Astrocyte of the spinal cord (primary cell): ENCODE measurements at places on chromosomes 13 and 19.

- DNase-seq, result no peak
These were observed 350.0 kb downstream of the DNAJC15 start for GRCh38 chr13:43373400-43373799.

- no peak for DNase-seq
These were observed 74.6 kb downstream of the GNG7 start for GRCh38 chr19:2627855-2628254.

- no peak for DNase-seq
These were observed 18.1 kb upstream of the GSX1 start for GRCh38 chr13:27774169-27774568.

DNA sequence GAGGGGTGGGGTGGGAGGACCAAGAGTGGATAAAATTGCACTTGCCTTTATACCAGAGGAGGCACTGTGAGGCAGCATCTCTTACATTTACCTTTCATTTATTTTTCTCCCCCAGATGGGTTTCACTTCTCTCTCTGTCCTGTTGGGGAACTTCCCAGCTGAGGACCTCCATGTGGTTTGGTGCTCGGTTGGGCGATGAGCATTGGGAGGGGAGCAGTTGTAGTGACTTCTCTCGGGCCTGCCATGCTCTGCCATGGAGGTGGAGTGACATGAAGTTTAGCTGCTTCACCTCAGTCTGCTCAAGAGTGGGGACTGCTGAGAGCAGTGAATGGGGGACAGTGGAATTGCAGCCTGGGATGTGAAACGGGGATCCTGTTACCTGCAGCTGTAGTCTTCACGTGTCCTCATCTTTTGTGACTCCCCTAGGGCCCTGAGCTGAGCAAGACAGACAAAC is 23.1 kb upstream of the CXCL17 start:
- DNase-seq, result no peak

GRCh38 chr13:51180853-51181511 is 41.2 kb upstream of the FAM124A start:
- DNase-seq, result no peak

DNA sequence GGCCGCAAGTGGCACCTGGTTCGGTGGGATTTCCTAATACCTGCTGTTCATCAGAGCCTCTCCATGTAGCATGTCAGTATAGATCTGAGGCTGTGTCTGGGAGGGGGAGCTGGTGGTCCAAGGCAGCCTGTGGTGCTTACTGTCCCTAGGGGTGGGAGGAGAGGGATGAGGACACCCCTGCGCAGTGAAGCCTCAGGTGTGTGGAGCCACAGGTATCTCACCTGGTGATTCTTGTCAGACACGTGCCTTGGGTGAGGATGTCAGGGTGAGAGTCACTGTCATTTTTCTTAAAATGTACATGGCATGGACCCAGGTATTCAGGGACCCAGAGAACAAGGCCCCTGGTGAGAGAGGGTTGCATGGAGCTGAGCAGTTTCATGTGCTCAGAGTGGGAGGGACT is 11.7 kb downstream of the CEACAM4 start:
- no peak for DNase-seq

GRCh38 chr19:42066075-42066754 is 3.8 kb downstream of the GRIK5 start:
- no peak for DNase-seq

DNA sequence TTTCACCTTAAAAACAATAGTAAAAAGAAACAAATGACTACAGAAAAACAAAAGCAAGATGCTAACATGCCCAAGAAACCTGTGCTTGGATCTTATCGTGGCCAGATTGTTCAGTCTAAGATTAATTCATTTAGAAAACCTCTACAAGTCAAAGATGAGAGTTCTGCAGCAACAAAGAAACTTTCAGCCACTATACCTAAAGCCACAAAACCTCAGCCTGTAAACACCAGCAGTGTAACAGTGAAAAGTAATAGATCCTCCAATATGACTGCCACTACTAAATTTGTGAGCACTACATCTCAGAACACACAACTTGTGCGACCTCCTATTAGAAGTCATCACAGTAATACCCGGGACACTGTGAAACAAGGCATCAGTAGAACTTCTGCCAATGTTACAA is 6.0 kb downstream of the CKAP2 start:
- no peak for DNase-seq

GRCh38 chr19:33550768-33551167 is 29.2 kb upstream of the PEPD start:
- no peak for DNase-seq

DNA sequence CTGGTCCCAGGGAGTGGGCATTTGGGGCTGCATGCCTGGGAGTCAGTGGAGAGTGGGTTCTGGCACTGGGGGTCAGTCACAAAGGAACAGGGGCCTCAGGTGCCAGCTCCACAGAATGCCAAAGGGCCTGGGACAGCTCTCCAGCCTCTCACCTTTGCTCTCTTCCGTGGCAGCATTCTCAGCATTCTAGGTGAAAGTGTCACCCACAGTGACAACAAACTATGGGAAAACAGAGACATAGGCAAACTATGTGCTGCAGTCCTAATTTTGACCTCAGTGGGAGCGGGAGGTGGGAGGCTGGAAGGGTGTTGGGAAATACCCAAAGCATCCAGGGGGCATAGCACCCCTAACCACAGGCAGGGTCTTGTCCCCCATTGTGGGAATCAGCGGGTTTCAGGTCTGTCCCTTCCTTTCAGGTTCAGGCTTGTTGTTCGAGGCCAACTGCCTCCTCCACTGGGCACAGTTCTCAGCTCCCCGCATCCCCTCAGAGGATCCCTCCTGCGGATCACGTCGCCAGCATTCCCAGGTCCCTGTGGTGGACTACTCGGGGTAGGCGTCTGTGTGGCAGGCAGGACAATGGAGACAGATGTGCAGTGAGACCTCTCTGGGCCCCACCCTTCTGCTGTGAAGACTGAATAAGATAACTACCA is 52.4 kb downstream of the TSHZ3 start:
- no peak for DNase-seq

- no peak for DNase-seq
These were observed 103.3 kb upstream of the ZNF507 start for GRCh38 chr19:32241932-32242710.

DNA sequence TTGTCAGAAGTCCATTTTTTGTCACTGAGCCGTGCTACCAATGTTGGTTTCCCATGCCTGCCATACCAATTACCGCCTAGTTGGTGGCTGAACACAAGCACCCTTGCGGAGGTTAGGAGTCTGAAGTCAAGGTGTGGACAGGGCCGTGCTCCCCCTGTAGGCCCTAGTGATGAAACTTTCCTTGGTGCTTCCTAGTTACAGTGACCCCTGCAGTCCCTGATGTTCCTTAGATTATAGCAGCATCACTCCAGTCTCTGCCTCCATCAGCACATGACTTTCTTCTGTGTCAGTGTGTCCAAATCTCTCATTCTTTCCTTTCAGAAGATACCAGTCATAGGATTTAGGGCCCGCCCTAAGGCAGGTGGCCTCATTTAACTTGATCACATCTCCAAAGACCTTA is 99.0 kb downstream of the MYO16 start:
- DNase-seq, result no peak

DNA sequence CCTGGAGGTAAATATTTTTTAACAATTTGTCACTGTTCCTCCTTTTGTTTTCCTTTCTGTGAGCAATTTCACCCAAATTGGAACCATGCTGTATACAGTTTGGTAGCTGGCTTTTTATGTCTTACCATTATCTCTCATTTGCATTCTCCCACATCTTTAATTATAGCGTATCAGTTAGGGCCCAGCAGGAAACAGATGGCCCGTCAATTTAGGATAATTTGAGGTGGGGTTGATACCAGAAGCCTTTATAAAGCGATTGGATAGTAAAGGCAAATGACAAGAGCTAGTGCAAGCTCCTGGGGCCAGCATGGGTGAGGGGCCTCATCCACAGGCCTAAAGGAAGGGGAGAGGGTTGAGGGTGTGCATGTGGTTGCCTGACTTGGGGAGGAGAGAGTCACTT is 3.8 kb upstream of the IFNL4 start:
- DNase-seq, result no peak

DNA sequence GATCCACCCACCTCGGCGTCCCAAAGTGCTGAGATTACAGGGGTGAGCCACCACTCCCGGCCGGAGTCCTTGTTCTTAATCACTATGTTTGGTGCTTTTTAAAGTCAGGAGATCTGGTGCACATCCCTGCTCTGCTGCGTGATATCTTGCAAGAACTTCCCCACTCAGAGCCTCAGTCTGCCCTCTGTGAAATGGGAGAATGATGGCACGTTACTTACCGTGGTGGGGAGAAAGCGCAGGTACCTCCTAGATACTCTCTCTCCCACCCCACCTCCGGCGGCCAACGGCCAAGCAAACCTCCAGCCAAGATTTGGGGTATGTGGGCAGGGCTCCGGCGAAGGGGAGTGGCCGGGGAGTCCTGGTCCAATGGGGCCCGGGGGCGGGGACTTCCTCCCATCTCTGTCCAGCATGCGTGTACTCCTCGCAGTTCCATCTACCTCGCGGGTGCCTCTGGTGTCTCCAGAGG is at the start of gene RYR1:
TSS of gene RYR1 (plus strand) at position 424 of the 466 bp plus-strand sequence. CDS start 139 bp downstream, outside the sequence.
- no peak for DNase-seq

DNA sequence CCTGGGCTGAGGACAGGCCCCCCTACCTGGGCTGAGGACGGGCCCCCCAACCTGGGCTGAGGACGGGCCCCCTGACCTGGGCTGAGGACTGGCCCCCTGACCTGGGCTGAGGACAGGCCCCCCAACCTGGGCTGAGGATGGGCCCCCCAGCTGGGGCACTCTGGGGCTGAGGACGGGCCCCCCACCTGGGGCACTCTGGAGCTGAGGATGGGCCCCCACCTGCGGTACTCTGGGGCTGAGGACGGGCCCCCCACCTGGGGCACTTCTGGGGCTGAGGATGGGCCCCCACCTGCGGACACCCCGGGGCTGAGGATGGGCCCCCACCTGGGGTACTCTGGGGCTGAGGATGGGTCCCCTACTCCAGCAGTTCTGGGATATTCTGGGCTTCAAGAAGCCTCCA is 65.5 kb downstream of the RASA3 start:
- no peak for DNase-seq

GRCh38 chr19:4097501-4097900 is 26.4 kb downstream of the MAP2K2 start:
- DNase-seq, result no peak

DNA sequence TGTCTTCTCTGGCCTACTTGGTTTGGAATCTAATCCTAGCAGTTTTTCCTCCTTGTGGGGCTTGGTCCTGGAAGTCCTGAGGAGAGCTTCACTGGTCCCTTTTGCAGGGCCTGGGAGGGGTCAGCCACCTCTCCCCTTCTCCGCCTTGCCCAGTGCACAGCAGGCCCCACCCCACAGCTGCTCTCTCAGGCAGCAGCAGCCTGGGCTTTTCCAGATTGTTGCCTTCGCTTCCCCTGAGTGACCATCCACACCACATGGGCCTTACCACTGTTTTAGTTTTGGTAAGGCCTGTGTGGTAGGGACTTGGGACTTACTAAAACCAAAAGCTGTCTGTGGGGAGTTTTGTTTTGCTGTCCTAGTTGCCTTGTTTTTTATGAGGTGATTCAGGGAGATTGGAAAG is 11.5 kb downstream of the MPHOSPH8 start:
- DNase-seq, result no peak

- DNase-seq, result no peak
These were observed 468.9 kb downstream of the KLF12 start for GRCh38 chr13:73665261-73665660.

DNA sequence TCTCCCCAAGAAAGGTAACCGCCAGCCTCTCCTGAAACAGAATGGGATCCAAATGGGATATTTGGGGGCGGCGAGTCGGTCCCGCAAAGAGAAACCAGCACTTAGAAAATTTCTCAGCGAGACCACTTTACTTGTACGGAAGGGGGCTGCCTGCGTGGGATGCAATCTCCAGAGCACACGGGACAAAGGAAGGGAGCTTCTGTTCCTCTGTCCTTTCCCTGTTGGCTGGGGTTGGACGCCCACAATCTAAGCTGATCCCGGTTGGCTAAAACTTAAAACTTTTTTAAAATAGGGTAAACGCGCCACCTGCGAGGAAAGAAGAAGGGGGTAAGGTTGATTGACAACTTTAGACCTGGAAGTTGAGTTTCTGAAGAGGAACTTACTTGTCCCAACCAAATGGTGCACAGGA is 826 bp upstream of the BSG start:
- no peak for DNase-seq

- DNase-seq, result no peak
These were observed 8.3 kb downstream of the RPS19 start for GRCh38 chr19:41868120-41868988.

DNA sequence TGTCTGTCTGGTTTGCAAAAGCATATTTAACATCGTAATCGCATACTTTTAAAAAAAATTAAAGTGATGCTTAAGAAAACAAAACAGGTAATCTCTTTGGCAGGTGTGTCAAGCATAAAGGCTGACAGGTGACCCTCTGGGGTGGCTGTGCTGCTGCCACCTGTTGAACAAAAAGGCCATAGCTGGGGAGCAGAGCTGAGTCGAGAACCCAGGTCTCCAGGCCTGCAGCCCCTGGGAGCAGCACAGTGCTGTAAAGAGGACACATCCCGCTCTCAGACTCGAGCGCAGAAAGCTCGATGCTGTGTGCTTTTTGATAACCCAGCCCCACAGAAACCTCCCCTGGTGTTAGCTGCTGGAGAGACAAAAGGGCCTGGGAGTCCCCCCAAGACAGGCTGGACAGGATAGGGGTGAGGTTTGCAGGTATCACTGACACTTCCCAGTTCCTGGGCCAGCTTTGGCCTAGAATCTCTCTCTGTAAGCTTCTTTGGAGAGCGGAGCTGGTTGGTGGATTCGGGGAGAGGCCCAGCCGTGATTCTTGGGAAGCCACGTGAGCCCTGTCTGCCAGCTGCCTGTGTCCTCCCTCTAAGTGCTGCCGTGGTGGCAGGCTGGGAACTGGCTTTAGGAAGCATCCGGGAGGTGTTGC is 66.9 kb downstream of the C13orf42 start:
- no peak for DNase-seq

- DNase-seq, result peak; percentile 58
These were observed 1240.5 kb downstream of the UQCRFS1 start for GRCh38 chr19:27972291-27973040.

- DNase-seq, result no peak
These were observed 22.9 kb upstream of the ADGRE1 start for GRCh38 chr19:6864325-6864940.

- DNase-seq, result no peak
These were observed 55.5 kb downstream of the MYH14 start for GRCh38 chr19:50258918-50259372.

GRCh38 chr13:112117258-112117954 is 50.5 kb downstream of the SOX1 start:
- no peak for DNase-seq

- DNase-seq, result no peak
These were observed 32.1 kb downstream of the LYL1 start for GRCh38 chr19:13070425-13071140.

GRCh38 chr13:70723732-70724131 is 615.5 kb upstream of the KLHL1 start:
- DNase-seq, result peak; percentile 8

DNA sequence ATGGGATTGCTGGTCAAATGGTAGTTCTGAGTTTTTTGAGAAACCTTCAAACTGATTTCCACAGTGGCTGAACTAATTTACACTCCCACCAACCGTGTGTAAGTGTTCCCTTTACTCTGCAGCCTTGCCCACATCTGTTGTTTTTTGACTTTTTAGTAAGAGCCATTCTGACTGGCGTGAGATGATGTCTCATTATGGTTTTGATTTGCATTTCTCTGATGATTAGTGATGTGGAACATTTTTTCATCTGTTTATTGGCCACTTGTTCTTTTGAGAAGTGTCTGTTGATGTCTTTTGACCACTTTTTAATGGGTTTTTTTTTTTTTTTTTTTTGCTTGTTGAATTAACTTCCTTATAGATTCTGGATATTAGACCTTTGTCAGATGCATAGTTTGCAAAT is 4.3 kb downstream of the CAB39L start:
- DNase-seq, result no peak

- DNase-seq, result no peak
These were observed 31.0 kb downstream of the C2CD4C start for GRCh38 chr19:377801-378581.
